ENCODE measurements at places on chromosomes 2 and 18. TPM values are rescaled to one million over a fixed set of nuclear protein-coding genes. Genes with fewer than 3 reads are reported as not detected.

CAPN10 gene
- 6.3 TPM for total RNA-seq

DNA sequence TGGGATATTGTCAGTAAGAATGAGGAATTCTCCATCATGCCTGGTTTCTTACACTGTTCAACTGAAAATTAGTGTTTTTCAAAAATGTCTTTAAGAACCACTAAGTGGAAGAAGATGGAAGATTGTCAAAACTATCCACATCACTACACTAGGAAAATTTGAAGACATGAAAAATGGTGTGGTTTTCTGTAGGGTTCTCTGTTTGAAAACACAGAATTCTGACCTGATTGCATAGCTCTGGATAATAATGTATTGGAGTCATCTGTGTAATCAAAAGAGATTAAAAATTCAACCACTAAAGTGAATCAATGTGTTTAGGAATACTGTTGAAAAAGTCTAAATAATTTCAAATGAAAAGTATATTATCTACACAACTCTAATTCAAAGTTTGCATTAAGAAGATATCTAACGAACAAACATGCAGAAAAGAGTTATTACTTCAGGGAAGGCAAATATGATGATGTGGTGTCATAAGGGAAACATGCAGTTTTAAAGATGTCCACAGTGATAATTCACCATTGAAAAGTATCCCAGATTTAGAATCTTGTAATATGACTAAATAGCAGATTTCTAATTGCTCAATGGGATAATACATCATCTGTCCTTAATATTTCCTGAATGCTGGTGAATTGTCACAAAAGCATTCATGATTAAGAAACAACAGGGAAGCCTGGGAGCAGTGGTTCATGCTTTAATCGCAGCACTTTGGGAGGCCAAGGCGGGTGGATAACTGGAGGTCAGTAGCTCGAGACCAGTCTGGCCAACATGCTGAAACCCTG, 116.9 kb downstream of the ERBB4 start:
- DNase-seq: peak; percentile 1
- no peaks in the 10 kb centered on the region for H3K36me3 ChIP-seq
- H3K4me3 ChIP-seq: no peak overlapping the region
- H3K27ac ChIP-seq: no peak overlapping the region

DNA sequence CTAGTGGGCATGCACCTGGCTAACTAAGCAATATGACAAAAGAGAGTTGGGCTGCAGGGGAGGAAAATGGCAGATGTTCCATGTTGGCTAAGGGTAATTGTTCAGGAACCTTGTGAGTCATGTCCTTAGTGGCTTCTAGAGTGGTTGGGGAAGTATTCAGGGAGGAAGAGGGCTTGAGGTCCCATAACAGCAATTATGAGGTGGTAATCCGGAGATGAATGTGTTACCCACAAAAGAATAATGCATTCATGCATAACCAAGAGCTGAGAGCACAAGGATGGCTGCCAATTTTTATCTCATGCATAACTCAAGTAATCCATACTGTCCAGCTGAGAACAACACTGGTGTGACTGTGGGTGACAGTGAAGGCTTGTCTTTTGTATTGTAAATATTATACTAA, 42.9 kb downstream of the TMEFF2 start:
- no peak overlapping the region for H3K4me3 ChIP-seq
- no peaks in the 10 kb centered on the region for H3K36me3 ChIP-seq
- no peak overlapping the region for H3K27ac ChIP-seq
- H3K27me3 ChIP-seq: no peaks in the 10 kb centered on the region
- DNase-seq: peak; percentile 74
- peaks cover 8% of the 10 kb centered on the region for H3K4me1 ChIP-seq

- H3K27ac ChIP-seq: no peak overlapping the region
- no peaks in the 10 kb centered on the region for H3K27me3 ChIP-seq
- H3K4me1 ChIP-seq: peaks cover 28% of the 10 kb centered on the region
- no peaks in the 10 kb centered on the region for H3K36me3 ChIP-seq
- peak; percentile 12 for DNase-seq
Measured at GRCh38 chr2:85178154-85178553, 45.0 kb downstream of the TCF7L1 start.

TLX2 gene
- total RNA-seq: not detected

GRCh38 chr2:160558531-160558930, 64.9 kb upstream of the RBMS1 start:
- H3K4me3 ChIP-seq: no peak overlapping the region
- H3K36me3 ChIP-seq: no peaks in the 10 kb centered on the region
- peaks cover 2% of the 10 kb centered on the region for H3K4me1 ChIP-seq
- no peak overlapping the region for H3K27ac ChIP-seq
- no peak for DNase-seq

GRCh38 chr2:73259276-73259675, 25.0 kb downstream of the FBXO41 start:
- H3K4me3 ChIP-seq: no peak overlapping the region
- no peak overlapping the region for H3K27ac ChIP-seq
- DNase-seq: no peak
- H3K4me1 ChIP-seq: no peaks in the 10 kb centered on the region

DNA sequence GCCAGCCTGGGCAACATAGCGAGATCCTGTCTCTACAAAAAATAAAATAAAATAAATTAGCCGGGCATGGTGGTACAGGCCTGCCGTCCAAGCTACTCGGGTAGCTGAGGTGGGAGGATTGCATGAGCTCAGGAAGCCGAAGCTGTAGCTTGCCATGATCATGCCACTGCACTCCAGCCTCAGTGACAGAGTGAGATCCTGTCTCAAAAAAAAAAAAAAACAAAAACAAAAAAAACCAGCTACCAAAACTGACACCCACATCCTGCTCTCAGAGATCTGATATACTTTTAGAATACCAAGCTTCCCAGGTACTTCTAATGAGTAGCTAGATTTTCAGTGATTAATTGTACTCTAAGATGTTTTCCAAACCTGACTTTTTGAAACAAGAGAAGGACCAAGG, 74.0 kb downstream of the TTC27 start:
- H3K27me3 ChIP-seq: no peaks in the 10 kb centered on the region
- DNase-seq: no peak
- peaks cover 5% of the 10 kb centered on the region for H3K36me3 ChIP-seq
- H3K4me1 ChIP-seq: peaks cover 2% of the 10 kb centered on the region
- H3K4me3 ChIP-seq: no peak overlapping the region

Measured in IMR-90 (cell line).